Erythroblast (primary cell): ENCODE measurements at places on chromosomes 11 and 22.
A peak's percentile ranks its signal among the peaks of the same experiment; 100 is the strongest.

- DNase-seq: no peak
These were observed 190.5 kb upstream of the MTMR2 start for GRCh38 chr11:96114178-96115064.

GRCh38 chr11:27420217-27420616 lies 52.4 kb downstream of the LGR4 start:
- peak; percentile 80 for DNase-seq

DNA sequence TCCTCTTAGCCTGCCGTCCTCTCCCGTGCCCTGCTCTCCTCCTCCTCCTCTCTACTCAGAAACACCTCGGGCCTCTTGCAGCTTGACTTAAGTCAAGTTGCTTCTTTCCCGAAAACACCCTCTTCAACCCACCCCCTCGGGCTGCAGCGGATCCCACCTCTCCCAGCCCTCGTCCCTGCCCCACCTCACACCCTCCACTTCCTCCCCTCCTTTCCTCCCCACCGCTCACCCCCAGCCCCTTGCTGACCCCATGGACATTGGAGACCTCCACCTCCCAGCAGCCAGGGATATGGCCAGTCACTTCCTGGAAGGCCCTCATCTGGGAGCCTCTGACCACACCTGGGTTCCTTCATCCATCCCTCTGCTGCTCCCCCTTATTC lies 8.5 kb upstream of the CYTH4 start:
- no peak for DNase-seq

DNA sequence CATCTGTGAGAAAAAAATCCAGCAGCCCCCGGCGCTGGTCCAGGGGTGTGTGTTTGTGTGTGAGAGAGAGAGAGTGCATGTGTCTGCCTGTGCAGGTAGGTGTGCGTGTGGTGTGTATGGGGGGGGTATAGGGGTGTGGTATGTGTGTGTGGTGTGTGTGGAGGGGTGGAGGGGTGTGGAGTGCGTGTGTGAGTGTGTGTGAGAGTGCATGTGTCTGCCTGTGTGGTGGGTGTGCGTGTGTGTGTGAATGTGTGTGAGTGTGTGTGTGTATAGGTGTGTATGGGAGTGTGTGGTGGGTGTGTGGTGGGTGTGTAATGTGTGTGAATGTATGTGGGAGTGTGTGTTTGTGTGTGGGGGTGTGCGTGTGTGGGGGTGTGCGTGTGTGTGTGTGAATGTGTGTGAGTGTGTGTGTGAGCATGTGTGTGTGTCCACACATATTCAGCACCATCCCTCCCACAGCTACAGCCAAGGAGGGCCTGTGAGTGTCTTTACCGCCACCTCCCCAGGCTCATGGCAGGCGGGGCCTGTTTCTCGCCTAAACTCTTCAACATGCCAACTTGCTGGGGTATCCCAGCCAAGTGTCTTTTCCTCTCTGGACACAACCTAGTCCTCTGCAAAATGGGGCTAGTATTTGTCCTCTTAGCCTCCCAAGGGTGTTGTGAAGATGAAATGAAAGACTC lies 11.9 kb downstream of the LMO1 start:
- no peak for DNase-seq

- DNase-seq: no peak
These were observed 63.3 kb upstream of the BMAL1 start for GRCh38 chr11:13214276-13214675.

- DNase-seq: peak; percentile 16
These were observed 1.8 kb downstream of the LDHAL6A start for GRCh38 chr11:18457450-18457849.

GRCh38 chr11:68539395-68539794 lies 78.8 kb downstream of the PPP6R3 start:
- DNase-seq: no peak

DNA sequence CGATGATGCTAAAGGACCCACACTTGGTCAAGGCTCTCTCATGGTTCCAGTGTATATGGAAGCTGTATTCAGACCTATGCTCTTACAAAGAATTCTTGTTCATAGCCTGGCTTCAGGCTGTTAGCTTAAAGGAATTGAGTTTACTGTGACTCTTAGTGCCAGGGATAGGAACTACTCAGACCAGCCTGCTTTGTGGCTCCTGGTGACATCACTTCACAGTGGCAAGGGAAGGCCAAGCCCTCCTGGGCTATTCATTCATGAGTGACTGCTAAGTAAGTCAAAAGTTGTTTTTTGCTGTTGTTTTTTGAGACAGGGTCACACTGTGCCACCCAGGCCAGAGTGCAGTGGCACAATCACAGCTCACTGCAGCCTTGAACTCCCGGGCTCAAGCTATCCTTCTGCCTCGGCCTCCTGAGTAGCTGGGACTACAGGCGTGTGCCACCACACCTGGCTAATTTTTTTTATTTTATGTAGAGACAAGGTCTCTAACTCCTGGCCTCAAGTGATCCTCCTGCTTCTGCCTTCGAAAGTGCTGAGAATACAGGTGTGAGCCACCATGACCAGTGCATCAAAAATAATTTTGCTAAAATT lies 9.6 kb downstream of the ART5 start:
- DNase-seq: no peak
